ENCODE measurements at places on chromosomes 3 and 15.

DNA sequence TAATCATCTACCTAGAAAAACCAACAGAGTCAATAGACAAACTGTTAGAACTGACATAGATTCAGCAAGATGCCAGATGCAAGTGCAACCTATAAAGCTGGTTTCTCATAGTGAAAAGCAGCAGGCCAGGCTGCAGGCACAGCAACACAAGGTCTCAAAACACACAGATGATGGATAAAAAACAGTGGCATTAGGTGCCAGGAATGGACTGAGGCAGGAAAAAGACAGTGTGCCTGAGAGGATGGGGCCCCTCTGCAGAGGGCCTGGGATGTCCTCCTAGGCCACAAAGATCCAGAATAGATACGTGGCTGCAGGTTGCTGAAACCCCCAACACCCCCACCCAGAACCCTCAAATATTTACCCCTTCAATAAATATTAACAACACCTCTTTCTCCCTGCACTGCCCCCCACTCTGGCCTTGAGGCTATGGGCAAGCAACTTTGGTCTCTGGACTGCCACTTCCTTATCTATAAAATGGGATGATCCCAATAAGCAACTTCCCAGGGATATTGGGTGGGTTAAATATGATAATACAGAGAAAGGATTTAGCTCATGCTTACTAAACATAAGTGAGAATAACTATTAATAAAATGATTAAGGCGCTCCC lies 35.2 kb upstream of the FGD5 start:
- DNase-seq: no peak

DNA sequence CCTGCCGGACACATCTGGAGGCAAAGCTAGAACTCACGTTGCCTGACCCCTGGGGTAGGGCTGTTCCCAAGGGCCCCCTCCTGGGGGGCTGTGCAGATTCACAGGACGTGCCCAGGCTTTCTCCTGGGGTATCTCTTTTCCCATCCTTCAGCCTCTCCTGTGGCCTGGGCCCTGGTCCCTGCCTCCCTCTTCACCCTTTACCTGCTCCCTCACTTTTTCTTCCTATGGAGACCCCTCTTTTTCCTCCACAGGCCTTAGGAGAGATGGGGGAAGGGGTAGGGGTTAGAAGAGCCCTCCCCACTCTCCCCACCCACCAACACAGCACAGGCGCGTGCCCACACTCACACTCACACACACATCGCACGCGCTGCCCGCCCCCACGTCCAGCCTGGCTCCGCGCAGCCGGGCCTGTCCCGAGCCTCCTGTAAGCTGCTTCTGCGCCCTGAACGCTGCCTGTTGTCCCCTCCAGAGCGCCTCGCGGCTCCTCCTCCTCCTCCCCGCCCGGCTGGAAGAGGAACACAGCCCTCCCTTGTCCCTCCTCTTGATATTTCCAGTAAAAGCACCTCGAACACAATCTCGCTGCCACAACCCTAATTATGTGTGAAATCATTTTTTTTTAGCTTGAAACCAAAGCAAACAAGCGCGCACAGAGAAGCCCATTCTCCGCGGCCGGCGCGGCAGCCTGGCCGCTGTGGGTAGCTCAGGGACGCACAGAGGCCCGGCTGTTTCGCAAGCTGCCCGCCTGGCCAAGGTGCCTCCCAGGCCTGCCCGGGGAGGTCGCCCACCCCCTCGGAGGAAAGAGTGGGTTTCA lies 33.9 kb upstream of the ACAN start:
- no peak for DNase-seq

GRCh38 chr3:13556917-13557316 lies 8.0 kb downstream of the FBLN2 start:
- no peak for DNase-seq

GRCh38 chr3:9810846-9811245 lies 784 bp downstream of the TTLL3 start:
- DNase-seq: no peak

DNA sequence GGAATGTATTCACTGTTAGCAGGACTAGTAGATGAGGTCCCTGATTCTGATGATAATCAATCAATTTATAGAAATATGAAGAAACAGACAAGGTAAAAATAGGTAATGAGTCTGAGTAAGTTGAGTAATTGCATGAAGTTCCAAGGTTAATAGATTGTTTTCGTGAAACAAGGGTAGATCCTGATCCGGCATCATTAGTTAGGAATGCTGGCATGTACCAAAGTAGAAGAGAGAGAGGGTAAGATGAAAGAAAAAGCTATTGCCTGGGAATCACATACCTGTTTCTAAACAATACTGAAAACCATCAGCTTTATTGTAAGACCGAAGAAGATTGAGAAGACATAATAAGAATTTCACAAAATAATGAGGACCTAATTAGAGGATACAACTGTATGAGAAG lies 118.1 kb upstream of the ARPP21 start:
- no peak for DNase-seq

DNA sequence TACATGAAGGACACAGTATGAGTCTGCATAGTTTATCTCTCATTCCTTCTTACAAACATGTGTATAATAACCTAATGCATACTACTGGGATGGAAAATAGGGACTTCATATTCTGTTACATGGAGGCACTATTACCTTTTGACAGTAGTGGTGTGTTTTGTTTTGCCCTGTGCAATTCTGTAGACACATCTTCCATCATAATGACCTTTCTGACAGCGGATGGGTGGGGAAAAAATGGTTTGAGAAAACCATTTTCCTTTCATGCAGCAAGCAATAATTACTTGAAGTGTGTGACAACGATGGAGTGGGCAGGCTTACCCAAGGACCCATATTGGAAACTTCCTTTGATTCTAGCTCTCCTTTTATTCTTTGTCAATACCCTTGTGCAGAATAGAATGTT lies 153.6 kb upstream of the ONECUT1 start:
- no peak for DNase-seq

Data from T1000 (cell line).